Stimulated activated CD4-positive, alpha-beta T cell treated with anti-CD3 and anti-CD28 coated beads, Interleukin-2, amount 100 ng/mL, for 4 hours (primary cell): ENCODE measurements at places on chromosomes 3 and 15.

DNA sequence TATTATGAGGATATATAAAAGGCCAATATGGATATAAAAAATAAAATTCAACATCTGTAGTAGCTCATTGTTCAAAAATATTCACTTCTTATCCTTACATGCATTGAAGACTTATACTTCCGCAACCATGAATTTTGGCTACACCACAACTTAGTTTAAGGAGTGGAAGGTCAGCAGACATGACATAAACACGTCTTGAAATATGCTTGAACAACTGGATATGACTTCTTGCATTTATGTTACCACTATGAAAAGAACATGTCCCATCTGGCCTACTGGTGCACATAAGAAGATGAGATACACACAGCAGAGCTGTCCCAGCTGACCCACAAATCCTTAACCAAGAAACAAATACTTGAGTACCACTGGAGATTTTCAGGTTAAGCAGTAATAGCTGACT is 52.1 kb downstream of the MYO9A start:
- DNase-seq, result no peak

GRCh38 chr3:121488628-121489027 is 57.2 kb downstream of the POLQ start:
- DNase-seq, result no peak

- no peak for DNase-seq
Observed at GRCh38 chr3:127096256-127097071, 96.5 kb upstream of the PRR23E start.

DNA sequence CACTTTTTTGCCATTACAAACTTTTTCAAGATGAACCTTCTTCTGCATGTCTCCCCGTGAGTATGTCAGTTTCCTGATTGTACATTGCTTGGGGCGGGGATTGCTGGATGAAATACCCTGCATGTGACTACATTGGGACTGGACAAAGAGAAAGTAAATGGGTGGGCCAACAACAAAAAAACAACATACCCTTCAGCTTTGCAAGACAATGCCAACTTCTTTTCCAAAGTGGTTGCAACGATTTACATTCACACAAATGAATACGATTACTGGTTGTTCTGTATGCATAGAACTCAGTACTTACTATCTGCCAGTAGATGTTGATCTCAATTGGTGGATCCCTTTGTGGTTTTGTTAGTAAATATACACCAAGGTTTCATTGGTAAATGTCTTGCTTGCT is 908.4 kb downstream of the AGBL1 start:
- no peak for DNase-seq
